Kidney (tissue), 22 donors: ENCODE measurements at places on chromosomes 12 and 14. TPM values are rescaled to one million over a fixed set of nuclear protein-coding genes. Genes with fewer than 3 reads are reported as not detected.

DNA sequence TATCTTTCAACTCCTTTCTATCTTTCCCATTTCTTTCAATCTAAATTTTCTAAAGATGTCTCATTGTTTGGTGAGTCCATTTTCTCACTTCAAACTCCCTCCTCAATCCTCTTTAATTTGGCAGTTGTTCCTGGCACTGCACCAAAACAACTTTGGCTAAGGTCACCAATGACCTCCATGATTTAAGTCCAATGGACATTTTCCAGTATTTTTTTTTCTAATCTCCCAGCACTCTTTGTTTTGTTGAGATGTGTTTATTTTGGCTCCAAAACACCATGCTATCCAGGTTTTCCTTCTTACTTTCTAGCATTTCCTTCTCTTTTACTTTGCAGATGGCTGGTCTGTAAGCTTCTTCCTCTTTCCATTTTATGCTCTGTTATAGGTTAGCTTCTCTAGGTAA is 42.5 kb upstream of the OTOGL start:
- DNase-seq, result peak; percentile 10

GRCh38 chr12:47808050-47808449 is 11.7 kb downstream of the HDAC7 start:
- peak; percentile 68 for DNase-seq

DNA sequence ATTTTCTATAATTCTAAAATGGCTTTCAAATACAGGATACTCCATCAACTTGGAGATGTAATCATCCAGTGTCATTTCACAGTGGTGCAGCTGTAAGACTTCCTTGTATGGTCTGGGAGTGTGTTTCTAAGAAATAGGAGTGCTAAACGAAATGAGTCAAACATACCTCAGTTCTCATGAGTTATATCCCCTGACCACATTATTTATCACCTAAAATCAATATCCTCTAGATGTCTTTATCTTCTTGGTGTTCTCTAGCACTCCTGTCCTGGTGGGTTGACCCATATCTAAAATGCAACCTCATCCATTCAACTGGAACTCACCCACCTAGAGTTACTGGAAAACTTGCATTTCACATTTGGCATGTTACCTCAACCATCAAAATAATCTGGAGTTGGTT is 33.2 kb downstream of the TMEM30B start:
- no peak for DNase-seq

GRCh38 chr12:124655048-124655697 is 87.8 kb upstream of the NCOR2 start:
- peak; percentile 89 for DNase-seq

- no peak for DNase-seq
Measured at GRCh38 chr14:104361921-104362681, 217.5 kb upstream of the C14orf180 start.

GRCh38 chr14:102056694-102057442 is 30.0 kb downstream of the HSP90AA1 start:
- no peak for DNase-seq

DNA sequence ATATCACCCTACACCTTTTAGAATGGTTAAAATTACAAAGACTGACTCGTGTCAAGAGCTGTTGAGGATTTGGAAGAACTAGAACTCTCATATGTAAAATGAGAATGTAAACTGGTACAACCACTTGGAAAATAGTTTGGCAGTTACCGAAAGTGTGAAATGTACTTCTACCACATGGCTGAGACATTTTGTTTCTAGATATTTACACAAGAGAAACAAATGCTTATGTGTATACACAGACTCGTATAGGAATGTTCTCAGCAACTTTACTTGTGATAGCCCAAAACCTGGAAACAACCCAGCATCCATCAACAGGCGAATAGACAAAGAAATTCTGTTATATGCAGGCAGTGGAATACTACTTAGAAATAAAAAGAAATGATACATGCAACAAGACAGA is 103.0 kb downstream of the BRMS1L start:
- no peak for DNase-seq

DNA sequence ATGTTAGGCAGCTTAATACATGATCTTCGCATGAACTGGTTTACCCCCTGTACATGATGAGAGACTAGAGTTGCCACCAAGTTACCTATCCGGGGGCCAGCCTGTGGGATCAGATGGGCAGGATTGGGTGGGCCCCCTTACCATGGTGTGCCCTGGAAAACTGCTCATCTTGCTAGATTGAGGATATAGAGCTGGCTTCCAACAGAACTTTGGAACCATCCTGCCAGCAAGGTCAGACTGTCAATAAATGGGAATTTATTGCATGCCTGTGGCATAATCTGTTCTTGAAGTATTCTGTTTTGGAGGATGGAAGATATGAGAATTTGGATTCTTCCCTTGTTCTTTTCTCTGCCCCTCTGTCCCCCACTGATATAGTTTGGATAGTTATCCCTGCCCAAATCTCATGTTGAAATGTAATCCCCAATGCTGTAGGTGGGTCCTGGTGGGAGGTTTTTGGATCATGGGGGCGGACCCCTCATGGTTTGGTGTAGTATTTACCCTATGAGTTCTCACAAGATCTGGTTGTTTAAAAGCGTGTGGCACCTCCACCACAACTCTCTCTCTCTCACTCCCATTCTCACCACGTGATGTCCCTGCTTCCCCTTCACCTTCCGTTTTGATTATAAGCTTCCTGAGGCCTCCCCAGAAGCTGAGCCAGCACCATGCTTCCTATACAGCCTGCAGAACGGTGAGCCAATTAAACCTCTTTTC is 3.7 kb upstream of the TM9SF1 start:
- no peak for DNase-seq

DNA sequence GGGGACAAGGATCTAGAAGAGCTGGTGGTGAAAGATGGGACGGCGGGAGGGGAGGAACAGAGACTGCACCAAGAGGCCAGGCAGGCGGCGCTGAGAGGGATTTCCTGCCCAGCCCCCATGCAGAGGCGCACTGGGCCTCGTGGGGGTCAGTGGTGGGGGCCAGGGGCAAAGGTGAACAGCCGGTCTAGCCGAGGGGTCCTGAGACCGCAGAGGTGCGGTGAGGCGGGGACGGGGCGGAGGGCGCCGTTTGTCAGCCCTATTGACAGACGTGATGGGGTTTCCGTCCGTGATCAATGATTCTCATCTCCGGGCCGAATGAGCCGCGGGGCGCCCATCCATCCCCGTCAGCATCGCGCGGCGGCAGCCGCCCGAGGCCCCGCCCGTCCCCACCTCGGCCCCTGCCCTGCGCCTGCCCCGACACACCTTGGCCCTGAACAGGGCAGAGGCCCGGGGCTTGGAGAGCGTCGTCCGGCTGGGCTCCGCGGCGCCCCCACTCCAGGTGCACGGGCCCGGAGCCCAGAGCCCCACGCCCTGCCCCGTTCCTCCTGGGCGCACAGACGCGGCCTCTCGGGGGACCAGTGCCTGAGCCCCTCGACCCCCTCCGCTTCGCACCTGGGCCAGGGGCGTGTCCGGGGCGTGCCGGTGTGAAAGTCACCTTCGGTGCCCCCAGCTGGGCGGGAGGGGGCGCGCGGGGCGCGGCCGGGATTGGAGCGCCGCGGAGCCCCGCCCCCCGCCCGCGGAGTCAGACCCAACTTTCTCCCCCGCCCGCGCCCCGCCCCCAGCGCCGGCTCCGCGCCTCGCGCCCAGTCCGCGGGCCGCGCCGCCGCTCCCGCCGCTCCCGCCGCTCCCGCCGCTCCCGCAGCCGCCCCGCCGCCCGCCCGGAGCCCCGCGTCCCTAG is at the start of gene NXPH4:
Gene NXPH4, plus strand, starts transcription at position 781 of the 898 bp plus-strand sequence. CDS start 176 bp downstream, outside the sequence.
- DNase-seq, result peak; percentile 71

GRCh38 chr12:124381456-124382296 is 86.8 kb downstream of the RFLNA start:
- no peak for DNase-seq

DNA sequence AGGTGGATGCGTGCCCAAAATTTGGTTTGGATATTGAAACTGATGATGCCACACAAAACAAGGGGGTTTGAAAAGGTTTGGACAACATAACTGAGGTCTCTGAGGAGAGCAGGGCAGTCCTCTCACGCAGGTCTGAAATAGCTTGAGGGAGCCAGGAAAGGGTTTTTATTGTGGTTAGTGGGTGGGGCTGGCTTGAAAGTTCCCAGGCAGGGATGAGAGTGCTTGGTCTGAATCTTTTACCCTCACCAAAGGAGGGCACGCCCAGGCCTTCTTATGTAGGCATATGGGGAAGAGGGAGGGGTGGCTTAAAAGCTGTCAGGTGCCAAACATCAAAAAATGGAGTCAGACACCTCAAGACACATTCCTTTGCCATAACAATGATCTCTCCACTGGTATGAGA is 493.1 kb upstream of the CCDC196 start:
- DNase-seq, result no peak

- DNase-seq, result no peak
Measured at GRCh38 chr12:20305470-20305869, 62.9 kb upstream of the PDE3A start.

BHLHE41 gene
- 2.2 TPM for polyA plus RNA-seq

C3AR1 gene
- 2.9 TPM for polyA plus RNA-seq

PROX2 gene
- polyA plus RNA-seq, result not detected

KRT3 gene
- not detected for polyA plus RNA-seq
